ENCODE measurements at places on chromosomes 1 and 21.
A peak's percentile ranks its signal among the peaks of the same experiment; 100 is the strongest.

GRCh38 chr1:84698151-84699110, 8.2 kb upstream of the SSX2IP start:
- no peak for DNase-seq

- no peak for DNase-seq
Observed at GRCh38 chr21:42286416-42286815, 28.8 kb downstream of the TFF3 start.

- no peak for DNase-seq
Observed at GRCh38 chr1:243345205-243345604, 89.4 kb downstream of the SDCCAG8 start.

DNA sequence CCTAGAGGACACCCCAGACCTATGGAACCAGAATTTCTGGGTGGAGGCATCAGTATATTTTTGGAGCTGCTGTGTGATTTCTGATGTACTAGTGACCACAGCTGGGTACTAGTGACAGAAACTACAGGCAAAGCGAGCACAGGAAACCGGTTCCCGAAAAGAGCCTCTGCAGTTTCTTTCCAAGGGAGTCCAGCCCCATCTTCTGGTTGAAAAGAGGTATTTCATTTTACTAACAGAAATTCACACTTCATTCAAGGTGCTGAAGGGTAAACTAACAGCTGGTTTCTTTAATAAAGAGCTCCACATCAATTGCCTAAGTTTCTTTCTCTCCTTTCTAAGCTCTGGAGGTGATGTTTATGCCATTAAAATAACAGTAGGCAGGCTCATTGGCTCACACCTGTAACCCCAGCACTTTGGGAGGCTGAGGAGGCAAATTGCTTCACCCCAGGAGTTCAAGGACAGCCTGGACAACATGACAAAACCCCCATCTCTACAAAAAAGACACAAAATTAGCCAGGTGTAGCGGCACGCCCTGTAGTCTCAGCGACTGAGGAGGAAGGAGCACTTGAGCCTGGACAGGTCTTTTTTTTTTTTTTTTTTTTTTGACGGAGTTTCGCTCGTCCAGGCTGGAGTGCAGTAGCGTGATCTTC, 22.0 kb downstream of the THAP3 start:
- DNase-seq, result peak; percentile 73

DNA sequence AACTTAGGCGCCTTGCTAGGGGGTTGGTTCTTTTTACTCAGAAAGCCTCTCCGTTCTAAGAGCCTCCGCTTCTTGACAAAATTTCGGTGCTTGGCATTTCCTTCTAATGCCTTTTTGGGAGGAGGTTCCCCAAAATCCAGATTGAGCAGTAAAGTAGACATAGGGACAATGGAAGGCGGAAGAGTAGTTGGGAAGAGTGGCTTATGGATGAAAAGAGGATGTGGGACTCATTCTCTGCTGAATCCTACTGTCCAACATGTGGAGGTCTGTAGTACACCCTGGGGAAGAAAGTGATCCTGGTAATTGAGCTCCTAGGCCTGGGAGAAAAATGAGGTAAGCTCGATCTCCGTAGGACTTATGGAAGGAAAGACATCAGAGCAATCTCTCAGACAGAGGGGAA, 777 bp upstream of the METTL25B start:
- no peak for DNase-seq

- no peak for DNase-seq
Observed at GRCh38 chr1:60670302-60670701, 412.1 kb upstream of the NFIA start.

DNA sequence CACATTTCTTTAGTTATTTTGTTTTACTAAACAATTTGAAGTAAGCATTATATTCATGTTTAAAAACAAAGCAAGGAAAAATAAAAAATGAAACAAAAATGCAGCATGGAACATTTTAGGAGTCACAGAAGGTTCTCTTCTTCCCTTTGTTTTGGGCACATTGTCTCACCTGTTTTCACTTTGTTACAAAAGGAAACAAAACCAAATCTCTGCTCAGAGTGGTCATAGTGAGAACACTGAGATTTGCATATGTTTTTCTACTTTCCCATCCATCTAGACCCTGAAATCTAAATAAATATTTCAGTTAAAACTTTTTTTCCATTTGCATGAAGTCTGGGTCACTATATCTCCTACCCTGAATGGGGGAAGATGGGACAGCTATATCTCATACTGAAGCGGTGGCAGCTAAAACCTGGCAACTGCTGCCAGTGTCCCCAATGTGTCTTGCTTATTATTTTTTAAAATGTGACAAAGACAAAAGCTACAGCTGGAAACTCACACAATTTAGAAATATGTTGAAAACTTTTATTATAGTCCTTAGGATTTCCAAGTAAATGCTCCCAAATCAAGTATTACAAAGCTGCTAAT, 3.5 kb downstream of the EXOC8 start:
- DNase-seq, result no peak

GRCh38 chr1:88541596-88541995, 142.5 kb upstream of the PKN2 start:
- no peak for DNase-seq

DNA sequence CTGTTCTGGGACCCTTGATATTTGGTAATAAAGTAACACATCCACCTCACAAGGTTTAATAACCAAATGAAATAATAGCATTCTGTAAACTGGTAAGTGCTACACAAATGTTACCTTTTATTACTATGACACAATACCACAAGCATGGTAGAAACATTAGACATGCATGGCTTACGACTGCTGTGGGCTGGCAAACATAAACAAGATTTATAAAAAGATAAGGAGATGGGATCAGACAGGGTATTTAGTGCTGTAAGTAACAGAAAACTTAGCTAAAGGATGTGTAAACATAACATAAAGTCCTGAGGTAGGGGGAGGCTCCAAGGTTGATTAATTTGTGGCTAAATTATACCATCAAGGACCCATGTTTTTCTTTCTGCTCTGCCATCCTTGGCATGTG, 212.6 kb downstream of the BARHL2 start:
- DNase-seq, result no peak

DNA sequence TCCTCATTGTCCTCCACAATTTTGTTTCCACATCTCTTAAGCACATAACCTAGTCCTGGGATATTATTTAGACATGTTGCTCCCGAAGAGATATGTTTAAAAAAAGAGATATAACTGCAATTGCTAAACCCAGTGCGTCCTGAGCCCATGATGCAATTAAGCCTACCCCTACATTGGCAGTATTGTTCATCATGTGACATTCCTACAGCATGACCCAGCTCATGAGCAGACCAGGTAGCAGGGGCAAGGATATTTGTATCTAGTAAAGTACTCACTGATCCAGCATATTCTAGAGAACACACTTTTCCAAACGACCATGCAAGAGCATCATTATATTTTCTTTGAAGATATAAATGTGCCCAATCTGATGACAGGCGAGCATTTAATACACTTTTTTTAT, 1.2 kb downstream of the ADAM30 start:
- no peak for DNase-seq

DNA sequence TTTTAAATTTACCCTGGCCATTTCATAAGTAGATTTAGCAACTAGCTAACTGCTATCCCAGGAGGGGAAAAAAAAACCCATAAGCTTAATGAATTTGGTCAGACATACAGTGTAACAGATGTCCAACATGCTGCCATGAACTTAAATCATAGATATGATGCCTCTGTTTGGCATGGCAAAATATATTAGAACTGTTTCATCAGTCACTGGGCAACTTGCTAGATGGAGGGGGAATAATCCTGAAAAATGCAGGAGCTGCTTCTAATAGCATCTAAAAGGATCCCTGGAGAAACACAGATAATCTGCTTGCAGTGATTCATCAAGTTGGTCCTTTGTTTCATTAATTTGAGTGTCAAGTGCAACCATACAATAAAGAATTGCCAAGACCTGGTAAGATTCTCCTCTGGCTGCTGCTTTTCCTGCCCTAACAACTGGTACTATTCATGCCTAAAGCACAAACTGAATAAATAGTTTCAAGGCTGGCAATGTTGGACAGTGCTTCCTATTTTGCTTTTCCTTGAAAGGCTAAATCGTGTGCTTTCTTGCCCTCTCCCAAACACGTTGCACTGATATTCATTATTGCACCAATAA, 1.5 kb upstream of the ST6GALNAC5 start:
- no peak for DNase-seq

DNA sequence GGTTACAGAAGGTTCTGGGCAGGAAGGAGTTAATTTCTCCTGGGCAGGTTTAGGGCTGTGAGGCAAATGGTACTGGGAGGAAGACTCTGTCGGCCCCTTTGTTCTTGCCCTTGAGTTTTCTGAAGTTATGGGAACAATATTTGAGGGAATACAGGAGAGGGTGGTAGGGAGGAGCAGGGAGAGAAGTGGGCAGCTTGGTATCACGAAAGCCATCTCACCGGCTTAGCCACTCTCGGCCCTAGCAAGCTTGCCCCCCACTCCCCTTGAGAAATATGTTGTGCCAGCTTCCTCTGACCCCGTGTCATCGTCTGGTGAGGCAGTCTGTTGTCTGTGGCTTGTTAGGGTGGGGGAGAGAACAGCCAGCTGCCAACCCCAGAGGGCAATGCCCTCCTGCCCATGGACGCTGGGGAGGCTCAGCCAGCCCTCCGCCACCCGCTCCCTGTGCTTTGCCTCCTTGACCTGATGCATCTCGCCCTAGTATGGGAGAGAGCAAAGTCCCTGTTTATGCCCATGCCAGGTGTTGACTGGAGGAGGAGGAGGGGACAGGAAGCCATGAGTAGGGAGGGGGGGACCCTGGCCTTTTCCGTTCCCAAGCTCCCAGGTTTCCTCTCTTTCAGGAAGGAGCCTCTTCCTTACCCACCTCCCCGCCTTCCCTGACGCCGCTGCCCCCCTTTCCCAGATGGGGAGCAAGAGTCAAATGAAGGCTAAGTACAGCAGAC, 1.2 kb downstream of the EFNA1 start:
- DNase-seq, result no peak

DNA sequence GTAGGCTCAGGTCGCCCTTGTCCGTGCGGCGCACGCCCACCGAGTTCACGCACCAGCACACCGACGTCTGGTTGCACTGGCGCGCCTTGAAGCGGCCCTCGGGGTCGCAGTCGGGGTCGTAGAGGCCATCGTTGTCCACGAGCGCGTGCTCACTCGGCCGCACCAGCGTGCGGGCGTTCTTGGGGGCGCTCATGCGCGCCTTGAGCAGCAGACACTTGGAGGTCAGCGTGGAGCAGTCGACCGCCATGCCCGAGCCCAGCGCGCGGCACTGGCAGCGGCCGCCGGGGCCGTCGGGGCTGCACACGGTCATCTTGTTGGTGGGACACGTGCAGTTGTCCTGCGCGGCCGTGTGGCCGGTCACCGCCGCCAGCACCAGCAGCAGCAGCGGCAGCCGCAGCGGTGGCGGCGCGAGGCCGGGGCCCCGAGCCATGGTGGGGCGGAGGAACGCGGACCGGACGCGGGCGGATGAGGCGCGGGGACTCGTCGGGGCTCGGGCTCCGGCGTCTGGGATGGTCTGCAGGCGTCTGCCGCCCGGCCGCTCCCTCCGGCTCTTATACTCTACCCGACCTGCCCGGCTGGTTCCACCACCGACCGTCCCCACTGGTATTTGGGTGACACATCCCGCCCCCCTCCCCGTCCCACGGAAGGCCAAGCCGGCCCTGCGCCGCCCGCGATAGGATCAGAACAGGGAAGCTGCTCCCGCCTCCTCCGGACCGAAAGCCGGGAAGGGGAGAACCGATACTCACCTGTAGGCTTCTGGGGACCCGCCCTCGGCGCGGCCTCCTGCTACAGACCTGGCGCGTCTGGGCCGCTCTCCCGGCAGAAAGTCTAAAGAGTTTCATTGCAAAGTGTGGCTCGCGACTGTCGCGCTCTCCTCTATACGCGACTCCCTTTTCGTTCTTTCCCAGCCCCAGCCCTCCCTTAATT, at the start of gene TACSTD2:
TSS of gene TACSTD2 (minus strand) at position 526 of the 927 bp plus-strand sequence. CDS start at position 430, 96 bp downstream.
- no peak for DNase-seq

GRCh38 chr1:100387657-100388350, 35.5 kb downstream of the CDC14A start:
- DNase-seq, result no peak

GRCh38 chr1:229509576-229509975, 1.4 kb upstream of the NUP133 start:
- no peak for DNase-seq

DNA sequence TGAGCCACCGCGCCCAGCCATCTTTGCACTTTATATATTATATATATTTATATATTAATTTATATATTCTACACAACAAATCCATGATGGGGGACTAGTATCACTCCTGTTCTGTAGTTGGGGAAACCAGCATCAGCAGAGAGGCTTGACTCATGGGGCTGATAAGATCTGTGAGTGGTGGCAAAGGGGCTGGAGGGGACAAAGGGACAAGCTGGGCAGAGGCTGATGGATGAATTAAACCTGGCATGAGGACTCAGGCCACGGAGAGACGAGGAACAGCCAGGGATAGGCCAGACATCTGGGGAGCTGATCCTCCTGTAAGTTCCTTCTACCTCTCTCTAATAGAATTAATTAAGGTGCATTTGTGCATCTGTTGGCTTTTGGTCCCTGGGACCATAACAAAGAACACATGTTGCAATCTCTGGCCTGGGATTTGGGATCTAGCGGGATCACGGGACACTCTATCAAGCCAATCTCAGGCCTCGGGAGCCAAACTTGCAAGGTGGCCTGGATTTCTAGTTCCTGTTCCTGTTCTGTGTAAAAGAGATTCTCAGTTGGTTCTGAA, 7.6 kb downstream of the CNR2 start:
- DNase-seq, result no peak

- no peak for DNase-seq
Observed at GRCh38 chr1:197394831-197395608, 127.0 kb downstream of the CRB1 start.

DNA sequence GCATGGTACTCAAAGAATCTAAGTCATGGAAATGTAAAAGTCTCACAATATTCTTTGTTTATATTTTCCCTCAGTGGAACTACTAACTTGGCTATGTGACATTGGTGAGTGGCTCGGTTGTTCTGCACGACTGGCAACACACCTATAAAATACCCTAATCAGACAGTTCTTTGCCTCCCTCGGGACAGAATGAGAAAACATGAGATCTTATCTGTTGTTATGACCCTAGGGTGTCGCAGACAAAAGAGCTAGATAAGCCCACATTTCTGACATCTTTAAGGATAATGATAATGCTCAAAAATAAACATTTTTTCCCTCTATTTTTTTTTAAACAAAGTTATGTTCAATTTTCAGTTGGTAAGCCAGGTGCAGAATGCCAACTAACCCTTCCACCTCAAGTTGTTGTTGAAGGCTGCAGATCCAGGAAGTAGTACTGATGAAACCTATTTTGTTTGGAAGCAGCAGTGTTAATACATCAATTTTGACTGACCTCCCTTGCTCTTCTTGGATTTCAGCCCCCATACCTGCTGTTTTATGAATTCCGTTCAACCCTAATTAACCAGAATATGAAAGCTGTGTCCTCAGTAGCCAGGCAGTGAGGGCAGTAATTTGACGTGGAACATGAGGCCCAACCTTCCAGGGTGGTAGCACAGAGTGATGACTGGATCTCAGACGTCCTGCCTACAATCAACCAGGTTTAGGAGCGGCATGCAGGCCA, 108.7 kb upstream of the DUSP10 start:
- DNase-seq, result no peak

- no peak for DNase-seq
Observed at GRCh38 chr1:218660678-218661053, 315.5 kb downstream of the TGFB2 start.
